Cortex of kidney (tissue), 1 donor: ENCODE measurements at places on chromosomes 7 and 10.

DNA sequence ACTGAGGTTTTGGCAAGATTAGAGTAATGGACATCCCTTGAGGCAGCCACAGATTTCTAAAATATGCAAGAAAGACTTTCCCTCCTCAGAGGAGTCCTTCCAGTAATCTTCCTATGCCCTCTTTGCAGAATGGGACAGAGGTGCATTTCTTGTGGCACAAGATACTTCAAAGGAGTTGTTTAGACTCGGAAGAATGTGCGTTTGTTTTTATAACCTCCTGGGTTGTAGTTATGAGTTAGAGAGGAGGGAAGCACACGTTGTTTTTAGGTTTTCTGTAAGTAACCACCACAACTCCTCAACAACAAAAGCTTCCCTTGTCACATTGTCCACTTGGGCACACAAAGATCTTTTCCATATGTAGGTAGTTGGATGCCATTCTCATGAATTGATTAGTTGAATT lies 78.1 kb upstream of the GLI3 start:
- DNase-seq: no peak

DNA sequence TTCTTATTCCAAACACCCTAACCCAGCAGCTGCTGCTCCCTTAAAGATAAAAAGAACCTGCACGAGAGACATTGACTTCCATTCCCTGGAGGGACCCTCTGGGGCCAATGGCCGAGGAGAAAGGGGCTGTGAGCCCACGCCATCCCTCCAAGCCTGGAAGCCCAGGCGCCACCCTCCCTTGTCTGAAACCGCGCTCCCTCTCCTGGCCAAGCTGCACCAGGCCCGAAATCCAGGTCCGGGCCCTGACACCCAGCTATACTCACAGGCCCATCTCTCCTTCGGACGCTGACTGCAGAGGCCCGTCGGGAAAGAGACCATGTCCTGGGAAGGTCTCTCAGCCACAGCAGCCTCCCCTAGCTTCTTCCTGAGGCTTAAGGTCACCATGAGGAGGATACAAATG lies 196.5 kb downstream of the PTPRN2 start:
- DNase-seq: no peak

GRCh38 chr7:137942484-137943115 lies 59.3 kb downstream of the CREB3L2 start:
- no peak for DNase-seq

DNA sequence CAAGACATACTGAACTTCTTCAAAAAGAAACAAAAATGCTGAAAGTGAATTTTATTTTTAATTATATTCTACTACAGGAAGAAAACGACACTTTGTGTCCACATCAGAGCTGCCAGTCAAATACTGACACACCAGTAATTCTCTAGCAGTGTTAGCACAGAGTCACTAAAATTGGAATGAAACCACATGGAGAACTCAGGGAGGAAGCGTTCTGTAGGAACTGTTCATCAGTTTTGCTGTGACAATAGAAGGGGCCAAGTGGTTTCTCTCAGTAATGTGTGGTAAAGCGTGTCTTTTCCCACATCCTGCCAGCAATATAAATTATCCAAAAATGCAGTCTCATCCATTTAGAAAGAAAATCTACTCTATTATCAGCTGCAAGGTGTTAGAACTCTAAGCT lies 683.3 kb downstream of the GRM8 start:
- DNase-seq: no peak

DNA sequence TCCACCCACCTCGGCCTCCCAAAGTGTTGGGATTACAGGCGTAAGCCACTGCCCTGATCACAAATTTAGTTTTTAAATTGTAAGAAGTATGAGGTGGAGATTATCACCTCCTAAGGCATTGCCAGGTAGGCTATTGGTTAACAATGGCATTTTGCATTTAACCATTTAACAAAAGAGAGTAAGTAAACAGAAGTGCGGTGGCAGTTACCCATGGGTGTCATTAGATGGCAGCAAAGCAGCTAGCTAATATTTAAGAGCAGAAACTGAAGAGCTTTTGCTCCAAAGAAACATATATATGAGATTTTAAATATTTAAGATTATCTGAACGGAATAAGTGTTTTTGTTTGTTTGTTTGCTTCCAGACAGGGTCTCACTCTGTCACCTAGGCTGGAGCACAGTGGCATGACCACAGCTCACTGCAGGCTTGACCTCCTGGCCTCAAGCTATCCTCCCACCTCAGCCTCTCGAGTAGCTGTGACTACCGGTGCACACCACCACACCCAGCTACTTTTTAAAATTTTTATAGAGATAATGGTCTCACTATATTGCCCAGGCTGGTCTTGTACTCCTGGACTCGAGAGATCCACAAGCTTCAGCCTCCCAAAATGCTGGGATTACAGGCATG lies 325.5 kb upstream of the C7orf33 start:
- DNase-seq: no peak

DNA sequence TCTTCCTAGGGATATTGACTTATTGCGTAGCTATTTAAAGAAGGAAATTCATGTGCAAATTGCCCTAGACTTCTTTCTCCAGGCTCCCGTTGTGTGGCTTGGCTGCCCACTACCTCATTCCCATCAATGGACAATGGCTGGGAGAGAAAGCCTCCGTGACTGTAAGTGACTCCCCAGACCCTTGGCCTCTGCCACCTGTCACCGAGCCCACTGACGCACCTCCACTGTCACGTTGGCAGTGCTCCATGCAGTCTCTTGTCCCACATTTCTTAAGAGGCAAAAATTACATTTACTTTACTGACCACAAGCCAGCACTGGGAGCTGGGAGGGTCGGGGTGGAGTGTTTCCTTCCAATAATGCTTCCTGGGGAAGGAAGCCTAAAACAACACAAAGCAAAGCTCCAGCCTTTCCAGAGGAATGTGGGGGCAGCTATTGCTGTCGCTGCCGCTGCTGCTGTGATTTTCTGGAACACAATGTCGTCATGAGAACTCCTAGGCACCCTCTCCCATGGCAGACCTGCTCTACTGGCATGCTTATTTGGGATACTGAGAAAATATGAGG lies 89.7 kb upstream of the STEAP1B start:
- no peak for DNase-seq

GRCh38 chr7:107404740-107405537 lies 64.9 kb upstream of the GPR22 start:
- no peak for DNase-seq

DNA sequence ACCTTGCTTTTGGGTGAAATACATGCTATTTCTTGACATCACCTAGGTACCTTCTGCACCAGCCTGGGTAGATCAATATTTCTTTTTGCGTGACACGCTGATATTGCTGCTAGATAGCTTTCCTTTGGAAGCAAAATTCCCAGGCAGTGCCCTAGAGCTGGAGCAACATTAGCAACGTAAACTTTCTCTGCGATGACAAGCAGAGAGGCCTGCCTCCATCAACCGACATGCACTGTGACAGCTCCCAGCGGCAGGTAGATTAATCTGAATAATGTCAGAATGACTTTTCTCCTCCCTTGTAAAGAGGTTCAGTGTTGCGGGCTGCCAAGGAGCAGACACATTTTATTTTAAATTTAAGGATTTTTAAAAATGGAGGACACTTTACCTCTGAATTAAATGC lies 307.4 kb downstream of the GALNT17 start:
- no peak for DNase-seq

- DNase-seq: no peak
Observed at GRCh38 chr10:78804411-78805032, 264.2 kb upstream of the ZMIZ1 start.

DNA sequence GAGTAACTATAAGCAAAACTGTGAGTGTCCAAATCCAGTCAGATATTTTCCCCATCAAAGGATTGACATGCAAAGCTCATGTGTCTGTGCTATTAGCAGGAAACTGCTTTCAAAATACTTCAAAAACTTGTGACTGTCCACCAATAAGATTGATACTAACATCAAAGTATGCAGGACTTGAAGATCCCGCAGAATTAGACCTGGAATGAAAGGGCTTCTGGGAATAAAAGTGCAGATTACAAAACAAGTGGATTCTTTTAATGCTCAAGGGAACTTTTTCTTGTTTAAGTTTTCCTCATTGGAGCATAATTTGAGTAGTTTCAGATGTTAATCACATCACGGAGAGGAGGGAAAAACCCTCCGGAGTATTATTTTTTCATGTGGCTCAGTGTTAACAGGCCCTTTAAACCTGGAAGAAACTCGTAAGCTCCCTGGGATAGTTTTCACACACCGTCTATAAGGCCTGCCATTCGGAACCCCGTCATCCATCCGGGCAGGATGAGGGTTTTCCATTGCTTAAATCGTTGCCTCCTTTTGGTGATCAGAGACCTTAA lies 33.9 kb upstream of the MKX start:
- no peak for DNase-seq

DNA sequence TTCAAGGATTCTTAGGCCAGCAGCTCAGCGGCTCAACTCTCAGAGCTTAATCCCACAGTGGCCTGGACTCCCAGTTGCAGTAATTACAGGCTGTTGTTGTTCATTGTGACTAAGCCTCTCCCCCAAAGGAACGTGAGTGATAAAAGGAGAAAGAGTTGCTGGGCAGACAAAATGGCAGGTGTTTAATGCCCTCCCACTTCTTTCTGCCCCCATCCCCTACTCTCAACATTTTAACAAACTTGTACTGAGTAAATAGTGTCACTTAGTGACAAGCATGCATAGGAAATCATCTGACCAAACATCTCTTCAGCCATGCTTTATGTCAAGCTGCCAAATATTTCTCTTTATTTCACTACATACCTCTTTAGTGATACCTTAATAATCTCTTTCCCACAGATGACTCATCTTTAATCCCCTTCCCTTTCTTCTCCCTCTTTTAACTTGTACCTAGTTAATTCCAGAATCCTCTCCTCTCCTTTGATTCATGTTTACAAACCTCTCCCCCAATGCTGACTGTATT lies 12.4 kb upstream of the MTERF1 start:
- DNase-seq: no peak

- no peak for DNase-seq
Observed at GRCh38 chr7:151310578-151310977, 31.0 kb upstream of the NUB1 start.

DNA sequence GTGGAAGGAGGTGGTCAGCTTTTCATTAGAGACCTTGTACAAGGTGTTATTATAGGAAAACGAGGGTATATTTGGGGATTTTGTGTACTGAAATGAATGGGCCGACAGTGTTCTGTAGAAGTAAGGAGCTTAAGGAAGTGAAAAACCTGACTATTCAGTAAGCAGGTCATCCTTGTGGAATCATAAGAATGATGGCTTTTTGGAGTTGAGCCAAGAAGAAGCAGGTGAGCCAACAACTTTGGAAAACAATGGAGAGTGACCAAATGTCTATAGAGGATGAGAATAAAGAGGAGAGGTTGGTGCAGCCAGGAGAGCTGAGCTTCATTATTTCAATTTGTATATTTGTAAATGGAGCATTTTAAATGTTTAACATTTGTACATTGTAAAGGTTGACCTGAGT lies 595.7 kb downstream of the CCSER2 start:
- DNase-seq: no peak

DNA sequence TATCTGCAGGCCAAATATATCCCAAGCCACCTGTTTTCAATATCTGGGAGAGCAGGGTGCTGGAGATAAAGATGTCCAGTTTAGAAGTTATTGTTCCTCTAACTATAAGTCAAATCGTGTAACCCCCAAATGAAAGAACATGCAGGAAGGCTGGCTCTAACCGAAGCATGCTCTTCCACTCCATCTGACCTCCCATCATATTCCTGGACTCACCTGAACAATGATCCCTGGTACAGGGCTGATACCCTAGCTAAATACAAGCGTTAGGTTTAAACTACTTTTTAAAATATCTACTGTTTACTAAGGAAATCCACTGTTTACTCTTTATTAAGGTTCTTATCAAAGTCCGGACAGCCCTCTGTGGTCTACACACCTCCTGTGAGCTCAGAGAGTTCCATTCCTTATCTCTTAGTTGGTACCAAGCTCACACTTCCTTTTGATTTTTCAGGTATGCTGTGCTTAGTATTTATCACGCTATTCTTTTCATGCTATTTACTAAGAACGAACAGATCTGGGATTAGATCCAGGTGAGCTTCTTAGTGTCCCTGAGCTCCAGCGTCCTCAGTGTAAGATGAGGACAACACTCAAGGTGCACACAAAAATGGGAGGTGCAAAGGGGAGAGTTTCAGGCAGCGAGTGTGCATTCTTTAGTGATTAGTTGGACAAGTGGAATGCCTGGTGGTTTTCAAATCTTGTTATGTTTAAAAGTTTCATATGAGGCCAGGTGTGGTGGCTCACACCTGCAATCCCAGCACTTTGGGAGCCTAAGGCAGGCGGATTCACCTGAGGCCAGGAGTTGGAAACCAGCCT lies 23.6 kb upstream of the COBL start:
- DNase-seq: no peak

- no peak for DNase-seq
Observed at GRCh38 chr10:7457478-7458316, 46.9 kb upstream of the SFMBT2 start.

DNA sequence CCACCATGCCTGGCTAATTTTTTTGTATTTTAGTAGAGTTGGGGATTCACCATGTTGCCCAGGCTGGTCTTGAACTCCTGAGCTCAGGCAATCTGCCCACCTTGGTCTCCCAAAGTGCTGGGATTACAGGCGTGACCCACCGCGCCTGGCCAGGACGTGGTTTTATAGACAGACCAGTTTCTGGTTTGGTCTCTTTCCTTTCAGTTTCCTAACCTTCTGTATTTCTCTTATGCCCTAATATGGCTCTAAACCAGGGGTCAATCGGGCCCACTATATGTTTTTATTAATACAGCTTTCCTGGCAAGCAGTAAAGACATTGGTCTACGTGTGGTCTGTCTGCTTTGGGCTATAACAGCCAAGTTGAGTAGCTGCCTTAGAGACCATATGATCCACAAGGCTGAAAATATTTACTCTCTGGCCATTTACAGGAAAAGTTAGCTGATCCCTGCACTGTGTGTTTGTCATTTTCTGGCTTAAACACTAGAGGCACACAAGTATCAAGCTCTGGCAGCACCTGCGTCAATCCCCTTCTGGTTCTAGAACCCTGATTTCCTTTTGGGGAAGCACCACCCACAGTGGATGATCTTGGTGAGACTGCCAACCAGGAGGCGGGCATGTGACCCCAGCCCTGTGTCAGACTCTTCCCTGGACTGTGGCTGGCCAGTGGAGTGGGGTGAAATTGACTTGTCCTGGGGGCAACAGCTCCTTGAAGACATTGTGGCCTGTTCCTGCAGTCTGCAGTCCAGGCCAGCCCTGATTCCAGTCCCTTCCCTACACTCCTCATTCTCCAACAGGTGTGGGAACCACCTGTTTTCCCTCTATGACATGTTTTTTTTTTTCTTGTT lies 497.2 kb downstream of the PLXNA4 start:
- no peak for DNase-seq
